ENCODE measurements at places on chromosomes 3 and 15.
A peak's percentile ranks its signal among the peaks of the same experiment; 100 is the strongest.

GRCh38 chr15:71056111-71056510 is 59.2 kb upstream of the THSD4 start:
- DNase-seq, result no peak

DNA sequence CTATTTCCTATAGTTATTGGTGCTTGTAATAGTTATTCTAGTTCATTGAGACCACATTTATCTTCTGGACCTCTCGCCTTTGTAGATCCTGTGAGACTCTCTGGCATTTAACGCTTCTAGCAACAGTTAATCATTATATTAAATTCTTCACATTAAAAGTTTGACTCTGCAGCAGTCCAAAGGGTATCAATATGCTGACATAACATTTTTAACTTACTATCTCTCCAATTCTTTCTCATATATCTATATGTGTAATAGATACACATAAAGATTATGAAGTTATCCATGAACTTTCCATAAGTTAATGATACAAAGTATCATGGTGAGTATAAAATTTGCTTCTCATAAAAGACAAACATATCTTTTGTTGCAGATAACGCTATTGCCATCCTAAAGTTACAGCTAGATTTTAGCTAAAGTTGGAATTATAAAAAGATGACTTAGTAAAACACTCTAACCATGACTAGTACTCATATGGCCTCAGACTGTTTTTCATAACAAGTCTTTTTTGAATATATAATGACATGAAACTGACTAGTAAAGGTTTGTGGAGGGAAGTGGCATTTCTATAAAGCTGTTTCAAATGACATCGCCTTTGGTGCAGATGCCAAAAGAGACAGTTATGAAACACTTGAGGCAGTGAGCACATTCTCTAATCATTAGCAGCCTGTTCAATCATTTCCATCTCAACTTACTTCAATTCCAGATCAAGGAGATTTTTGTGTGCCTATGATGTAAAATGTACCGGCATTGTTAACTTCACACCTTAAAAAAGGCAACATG is 379.3 kb upstream of the CBLB start:
- DNase-seq, result no peak

GRCh38 chr3:38632989-38633388 is 16.5 kb downstream of the SCN5A start:
- no peak for DNase-seq

- DNase-seq, result peak; percentile 63
Observed at GRCh38 chr15:70853973-70854665, at the start of gene LARP6. Gene LARP6, minus strand, starts transcription at chr15:70854157. Its CDS starts 69 bp downstream, at chr15:70854088.

DNA sequence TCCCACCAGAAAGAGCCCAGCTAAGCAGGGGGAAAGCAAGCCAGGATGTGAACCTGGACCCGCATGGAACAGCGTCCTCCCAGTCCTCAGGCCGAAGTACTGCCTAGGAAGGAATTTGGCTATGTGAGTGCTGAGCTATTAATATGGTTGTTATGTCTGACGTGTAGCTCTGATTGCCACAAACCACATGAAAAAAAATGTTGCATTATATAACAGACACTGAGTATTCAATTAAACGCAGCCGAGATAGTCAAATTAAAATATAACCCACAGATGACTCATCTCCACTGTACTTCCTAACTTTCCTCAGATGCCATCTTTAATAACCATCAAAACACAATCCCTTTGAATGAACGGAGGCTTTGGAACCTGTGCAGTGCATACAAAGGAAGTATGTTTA is 111.1 kb downstream of the GABRB3 start:
- no peak for DNase-seq

GRCh38 chr3:58065700-58066167 is 57.5 kb downstream of the FLNB start:
- no peak for DNase-seq

All from NCI-H1105 (cell line).